Inflammatory macrophage treated with lipopolysaccharide for 1 hour (primary cell): ENCODE measurements at places on chromosomes 2 and 18.

DNA sequence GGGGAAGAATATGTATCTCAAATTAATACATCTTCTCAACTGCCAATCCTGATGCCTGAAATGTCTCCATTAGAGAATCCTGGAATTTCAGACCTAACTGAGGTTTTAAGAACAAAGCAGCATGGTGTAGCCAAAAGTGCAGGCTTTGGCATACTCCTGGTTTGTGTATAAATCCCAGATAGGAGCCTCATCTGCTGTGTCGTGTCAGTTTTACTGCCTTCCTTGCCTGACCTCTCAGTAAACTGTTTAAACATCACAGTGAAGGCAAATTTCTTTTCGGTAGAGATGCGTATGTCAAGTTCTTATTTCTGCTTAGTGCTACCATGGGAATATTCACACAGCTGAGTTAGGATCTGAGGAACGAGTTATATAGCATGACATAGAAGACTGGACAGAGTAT lies 7.3 kb downstream of the SCG2 start:
- DNase-seq = no peak

DNA sequence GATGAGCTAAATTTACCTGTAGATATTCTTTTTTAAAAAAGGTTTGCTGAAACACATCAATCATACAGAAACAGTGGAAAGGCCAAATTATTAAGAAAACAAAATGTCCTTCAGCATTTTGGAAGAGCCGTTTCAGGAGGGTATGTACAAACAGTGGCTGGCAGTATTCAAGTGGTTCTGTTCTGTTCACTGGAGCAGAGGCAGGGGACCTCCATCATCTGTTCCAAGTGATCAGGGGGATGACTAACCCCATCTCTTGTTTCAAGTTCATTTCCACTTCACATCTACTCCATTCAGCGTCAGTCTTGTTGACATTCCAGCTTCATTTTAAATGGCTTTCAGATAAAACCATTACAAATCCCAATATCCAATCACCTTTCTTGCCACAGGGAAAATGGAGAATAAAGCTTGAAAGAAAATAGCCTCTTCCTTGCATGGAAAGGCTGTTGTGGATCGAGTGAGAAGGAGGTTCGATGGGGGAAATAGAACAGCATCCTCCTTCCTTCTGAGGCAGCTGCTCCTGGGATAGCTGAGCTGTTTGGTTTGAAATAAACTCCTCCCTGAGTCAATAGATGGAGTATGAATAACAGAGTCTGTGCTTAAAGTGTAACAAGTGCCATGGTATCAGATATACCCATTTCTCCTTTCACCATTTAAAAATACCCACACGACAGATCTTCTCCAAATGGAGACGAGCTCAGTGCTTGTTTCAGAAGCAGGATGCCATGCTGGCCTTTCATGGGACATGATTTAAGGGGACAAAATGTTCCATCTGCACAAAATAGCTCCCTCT lies 63.7 kb upstream of the OTOF start:
- DNase-seq = no peak

DNA sequence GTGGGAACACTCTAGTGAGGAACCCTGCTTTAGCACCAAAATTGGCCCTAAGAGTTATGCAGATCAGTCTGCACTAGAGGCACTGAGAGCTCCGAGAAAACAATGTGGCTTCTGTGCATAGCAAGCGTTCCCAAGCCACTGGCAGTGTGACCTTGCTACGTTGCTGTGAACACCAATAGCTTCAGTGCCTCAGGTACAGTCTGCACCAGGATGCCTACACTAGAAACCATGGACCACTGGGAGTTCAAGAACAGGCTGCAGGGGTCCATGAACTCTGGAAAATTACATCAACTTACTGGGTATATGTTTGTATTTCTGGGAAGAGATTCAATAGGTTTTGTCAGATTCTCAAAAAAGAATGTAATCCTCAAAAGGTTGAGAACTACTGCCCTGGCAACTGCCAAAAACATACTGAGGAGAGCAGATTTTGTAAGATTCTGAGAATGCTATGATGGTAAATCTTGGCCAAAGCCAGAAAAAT lies 18.3 kb upstream of the SP3 start:
- DNase-seq = no peak

DNA sequence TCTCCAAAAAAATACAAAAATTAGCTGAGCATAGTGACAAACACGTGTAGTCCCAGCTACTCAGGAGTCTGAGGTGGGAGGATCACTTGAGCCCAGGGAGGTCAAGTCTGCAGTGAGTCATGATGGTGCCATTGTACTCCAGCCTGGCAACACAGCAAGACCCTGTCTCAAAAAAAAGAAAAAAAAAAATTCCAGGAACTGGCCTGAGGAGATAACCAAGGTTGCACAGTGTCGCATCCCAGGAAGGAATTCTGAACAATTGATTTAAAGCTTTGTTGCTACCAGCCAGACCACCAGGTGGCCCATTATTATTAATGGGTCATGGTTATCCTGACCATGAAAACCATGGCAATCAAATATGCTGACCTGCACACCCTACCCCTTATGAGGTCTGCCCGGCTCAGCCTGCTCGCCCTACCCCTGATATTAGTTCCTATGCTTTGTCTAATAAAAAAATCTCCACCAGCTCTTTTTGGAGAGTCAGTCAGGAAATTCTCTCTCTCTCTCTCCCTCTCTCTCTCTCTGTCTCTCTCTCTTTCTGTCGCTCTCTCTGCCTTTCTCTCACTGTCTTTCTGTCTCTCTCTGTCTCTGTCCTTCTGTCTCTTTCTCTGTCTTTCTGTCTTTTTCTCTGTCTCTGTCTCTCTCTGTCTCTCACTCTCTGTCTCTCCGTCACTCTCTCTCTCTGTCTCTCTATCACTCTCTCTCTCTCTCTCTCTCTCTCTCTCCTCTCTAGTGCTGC lies 73.7 kb downstream of the NCAPH start:
- DNase-seq = no peak

- DNase-seq = no peak
Observed at GRCh38 chr2:23542230-23542789, 157.3 kb downstream of the KLHL29 start.

GRCh38 chr2:85999061-85999831 lies 106.4 kb downstream of the POLR1A start:
- peak; percentile 66 for DNase-seq

GRCh38 chr2:32812316-32812715 lies 134.4 kb upstream of the LTBP1 start:
- DNase-seq = no peak

GRCh38 chr2:241763551-241764274 lies 12.9 kb upstream of the GAL3ST2 start:
- no peak for DNase-seq

GRCh38 chr18:48202006-48202348 lies 207.2 kb downstream of the ZBTB7C start:
- DNase-seq = no peak

GRCh38 chr2:66186537-66186936 lies 248.4 kb upstream of the MEIS1 start:
- DNase-seq = no peak

GRCh38 chr2:28656937-28657615 lies 94.6 kb upstream of the PPP1CB start:
- no peak for DNase-seq

GRCh38 chr2:50657735-50658134 lies 374.2 kb downstream of the NRXN1 start:
- no peak for DNase-seq

DNA sequence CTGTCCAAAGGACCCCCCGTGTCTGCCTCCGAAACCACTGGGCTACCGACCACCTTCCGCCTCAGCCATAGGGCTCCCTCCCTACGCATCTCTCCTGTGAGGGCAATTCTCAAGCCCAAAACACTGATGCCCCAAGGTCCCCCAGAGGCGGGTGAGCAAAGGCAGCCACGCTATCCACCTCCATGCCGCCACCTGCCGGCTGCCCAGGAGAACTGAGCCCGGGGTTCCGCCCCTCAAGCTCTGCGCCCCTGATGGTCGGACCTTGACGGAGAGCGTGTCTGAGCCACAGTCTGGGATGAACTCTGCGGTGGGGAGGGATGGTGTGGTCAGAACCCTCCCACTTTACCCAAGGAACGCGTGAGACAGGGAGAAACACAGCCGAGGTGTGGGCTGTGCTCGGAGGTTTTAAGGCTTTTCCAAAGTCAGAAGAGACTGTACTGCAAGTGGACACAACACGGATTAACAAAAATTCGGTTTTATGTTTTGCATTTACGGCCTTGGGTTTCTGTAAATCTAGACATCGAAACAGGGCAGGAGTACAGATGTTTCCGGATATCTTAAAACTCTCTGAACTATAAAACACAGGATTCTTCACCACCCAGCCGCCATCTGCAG lies 114.1 kb downstream of the ZNF516 start:
- DNase-seq = no peak

DNA sequence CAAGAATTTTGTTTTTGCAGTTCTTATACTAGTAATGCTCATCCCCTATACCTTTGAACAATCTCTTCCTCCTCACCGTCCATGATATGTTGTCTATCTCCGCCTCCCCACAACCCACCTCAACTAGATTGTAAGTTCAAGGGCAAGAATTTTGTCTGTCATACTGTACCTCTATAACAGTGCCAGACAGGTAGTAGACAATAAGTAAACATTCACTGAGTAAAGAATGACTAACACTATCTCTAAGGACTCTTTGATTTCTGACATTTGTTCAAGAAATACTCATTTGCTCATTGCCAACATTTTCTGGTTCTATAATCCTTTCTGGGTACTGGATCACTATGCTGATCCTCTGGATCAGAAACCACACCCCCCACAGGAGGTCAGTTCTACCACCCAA lies 82.4 kb downstream of the EXOC6B start:
- no peak for DNase-seq

GRCh38 chr2:150449856-150450255 lies 37.6 kb downstream of the RND3 start:
- no peak for DNase-seq

- DNase-seq = no peak
Observed at GRCh38 chr2:209911486-209911885, 91.0 kb upstream of the RPE start.

- DNase-seq = peak; percentile 2
Observed at GRCh38 chr2:144032566-144032965, 487.4 kb downstream of the ZEB2 start.

GRCh38 chr18:47979611-47980200 lies 49.2 kb upstream of the SMAD2 start:
- DNase-seq = no peak

DNA sequence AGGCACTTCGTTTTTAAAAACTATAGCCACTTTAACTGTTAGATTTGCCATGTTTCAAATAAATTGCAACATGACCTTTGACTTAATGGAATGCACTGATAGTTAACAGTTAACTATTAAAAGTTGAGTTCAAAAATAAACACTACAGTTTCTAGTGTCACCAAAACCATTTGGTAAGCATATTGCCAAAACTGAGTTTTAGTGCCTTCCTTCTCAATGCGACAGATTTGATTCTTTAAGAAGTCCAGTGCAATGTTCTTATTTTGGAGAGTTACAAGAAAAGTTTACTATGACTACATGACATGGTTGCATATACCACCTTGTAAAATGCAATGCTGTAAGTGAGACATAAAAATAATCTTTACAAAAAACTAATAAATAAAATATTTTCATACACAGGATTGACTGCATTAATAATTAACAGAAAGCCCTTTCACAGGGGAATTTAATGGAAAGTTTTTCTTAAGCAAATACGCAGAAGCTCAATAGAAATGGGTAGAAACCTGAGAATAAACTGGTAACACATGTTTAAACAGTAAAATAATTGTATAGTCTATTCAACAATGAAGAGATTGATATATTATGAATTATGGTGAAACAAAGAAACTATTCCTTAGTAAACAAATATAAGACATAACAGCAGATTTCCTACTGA lies 53.8 kb downstream of the GRB14 start:
- no peak for DNase-seq

GRCh38 chr2:182316950-182317349 lies 109.9 kb downstream of the PDE1A start:
- DNase-seq = no peak
